CD4-positive, CD25-positive, alpha-beta regulatory T cell (primary cell): ENCODE measurements at places on chromosomes 2 and 18. TPM values are rescaled to one million over a fixed set of nuclear protein-coding genes. Genes with fewer than 3 reads are reported as not detected.
A peak's percentile ranks its signal among the peaks of the same experiment; 100 is the strongest.

DNA sequence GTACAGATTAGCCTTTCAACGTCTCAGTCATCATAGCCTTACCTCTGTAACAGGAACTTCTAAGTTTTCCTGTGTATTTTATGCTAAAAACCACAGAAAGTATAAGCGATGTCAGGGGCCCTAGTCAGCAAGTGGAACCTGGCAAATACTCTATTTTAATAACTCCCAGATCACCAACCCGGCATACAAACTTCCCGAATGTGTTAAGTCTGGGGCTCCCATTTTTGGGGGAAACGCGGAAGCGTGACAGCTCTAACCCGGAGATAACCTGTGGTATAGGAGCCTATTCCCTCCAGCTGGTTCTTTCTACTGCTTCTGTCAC is 574 bp downstream of the NIFK start:
- no peak for DNase-seq

DNA sequence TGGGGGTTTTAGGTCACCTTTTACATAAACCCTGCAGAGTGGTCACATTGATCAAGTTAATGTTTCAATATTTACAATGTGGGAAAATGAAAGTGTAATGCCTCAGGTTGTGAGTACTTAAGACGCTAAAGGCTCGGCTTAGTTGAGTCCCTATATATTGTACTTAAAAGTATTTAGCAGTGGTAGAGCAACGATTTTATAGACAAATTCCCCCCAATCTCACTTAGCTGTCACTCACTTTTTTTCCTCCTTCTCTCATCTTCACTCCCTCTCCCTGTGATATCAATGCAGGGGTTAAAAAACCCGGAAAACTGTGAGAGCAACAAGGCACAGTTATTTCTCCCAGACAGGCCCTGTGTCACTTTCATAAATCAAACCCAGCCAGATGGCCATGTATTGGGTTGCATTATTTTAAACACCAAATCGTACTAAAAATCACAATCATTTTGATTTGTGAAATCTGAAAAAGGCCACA is 5.4 kb downstream of the POU3F3 start:
- DNase-seq, result no peak

DNA sequence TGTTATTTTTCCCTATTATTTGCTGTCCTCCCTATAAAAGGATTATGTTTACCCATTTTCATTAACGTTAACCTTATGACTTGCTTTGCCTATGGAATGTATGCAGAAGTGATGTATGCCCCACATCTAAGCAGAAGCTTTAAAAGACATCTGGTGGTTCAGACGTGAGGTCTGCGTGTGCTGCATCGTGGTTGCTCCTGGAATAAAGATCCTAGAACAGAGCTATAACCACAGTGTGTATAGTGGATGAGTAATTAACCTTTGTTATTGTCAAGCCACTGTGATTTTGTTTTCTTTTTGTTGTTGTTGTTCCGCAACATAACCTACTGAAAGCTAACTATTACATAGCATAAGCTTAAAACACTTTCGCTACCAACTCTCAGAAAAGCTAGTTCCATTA is 20.9 kb upstream of the CFAP36 start:
- DNase-seq, result no peak

GRCh38 chr18:57220480-57220879 is 73.6 kb downstream of the BOD1L2 start:
- DNase-seq, result no peak

The HOXD12 gene
- not detected for polyA plus RNA-seq

The LRRC30 gene
- polyA plus RNA-seq, result not detected

GRCh38 chr2:238158018-238158508 is 707 bp upstream of the ERFE start:
- no peak for DNase-seq

DNA sequence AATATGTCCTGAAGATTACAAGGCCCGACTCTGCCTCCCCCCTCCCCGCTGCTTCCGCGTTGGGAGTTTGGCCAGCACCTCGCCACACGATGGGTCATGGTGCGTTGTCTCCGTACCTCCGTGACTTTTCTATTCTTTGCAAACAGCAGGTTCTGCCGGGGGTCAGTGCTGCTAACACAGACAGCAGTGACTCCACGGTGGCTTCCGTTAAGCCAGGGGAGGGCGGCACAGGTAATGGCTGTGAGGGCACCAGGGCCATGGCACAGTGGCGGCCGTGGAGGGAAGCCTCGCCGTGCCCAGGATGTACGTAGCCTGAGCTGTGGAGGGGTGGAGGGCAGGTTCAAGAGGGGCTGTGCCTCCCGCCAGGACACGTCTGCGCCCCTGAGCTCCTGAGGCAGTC is 115.5 kb downstream of the NFATC1 start:
- DNase-seq, result no peak

GRCh38 chr18:25453556-25454269 is 101.7 kb upstream of the ZNF521 start:
- no peak for DNase-seq

The PRKAG3 gene
- not detected for polyA plus RNA-seq

- no peak for DNase-seq
Observed at GRCh38 chr2:104443145-104443544, 410.8 kb upstream of the POU3F3 start.

The C18orf54 gene
- 1.8 TPM for polyA plus RNA-seq

DNA sequence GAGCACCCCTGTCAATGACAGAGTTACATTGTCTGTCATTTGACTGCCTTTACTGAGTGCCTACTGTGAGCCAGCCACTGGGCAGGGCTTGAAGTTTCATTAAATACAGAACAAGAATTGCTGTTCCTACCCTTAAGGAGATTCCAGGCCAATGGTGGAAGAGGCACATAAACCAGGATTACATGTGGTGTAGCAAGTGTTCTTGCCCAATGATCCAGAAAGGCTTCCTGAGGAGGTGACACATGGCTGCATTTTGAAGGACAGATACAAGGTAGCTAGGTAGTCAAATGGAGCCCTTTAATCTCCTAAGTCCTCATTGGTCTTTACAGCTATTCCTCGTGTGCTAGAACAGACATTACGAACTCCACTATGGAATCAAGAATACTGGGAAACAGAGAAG is 312.7 kb downstream of the ETAA1 start:
- no peak for DNase-seq

The COBLL1 gene
- polyA plus RNA-seq, result not detected

DNA sequence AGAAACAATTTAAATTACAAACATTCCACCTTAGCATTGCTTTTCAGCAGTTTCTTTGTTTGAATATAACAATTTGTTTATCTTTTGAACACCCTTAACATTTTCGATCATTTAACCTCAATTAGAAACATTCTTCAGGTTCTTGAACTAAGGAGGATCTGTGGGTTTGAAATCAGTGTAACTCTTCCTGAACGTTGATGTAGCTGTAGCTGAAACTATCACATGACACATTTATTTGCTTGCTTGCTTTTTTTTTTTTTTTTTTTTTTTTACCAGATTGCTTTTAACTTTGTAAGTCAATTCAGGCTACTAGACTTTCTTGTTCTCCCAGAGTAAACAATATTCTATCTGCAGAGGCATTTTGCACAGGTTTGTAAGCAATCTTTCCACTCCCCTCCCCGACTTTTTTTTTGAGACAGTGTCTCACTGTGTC is 47.6 kb downstream of the GPD2 start:
- peak; percentile 10 for DNase-seq

DNA sequence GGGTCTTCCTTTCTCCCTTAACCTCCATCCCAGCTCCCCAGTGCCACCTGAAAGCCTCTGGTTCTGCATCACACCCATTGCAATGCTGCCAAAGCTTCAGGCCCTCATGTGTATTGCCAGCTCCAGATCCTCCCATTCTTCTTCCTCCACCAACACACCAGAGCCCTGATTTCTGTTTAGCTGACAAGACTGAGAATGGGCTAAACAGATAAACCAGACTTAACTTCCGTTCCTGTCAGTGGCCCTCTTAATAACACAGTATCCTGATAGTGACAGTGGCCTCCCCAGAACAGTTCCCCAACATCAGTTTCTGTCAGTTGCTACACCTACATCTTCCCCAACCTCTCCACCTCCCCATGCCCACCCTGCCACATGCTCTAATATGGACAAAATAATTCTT is 31.3 kb upstream of the C1D start:
- DNase-seq, result no peak

The FLACC1 gene
- 0.38 TPM for polyA plus RNA-seq

The VWA3B gene
- polyA plus RNA-seq, result not detected

The CFC1 gene
- not detected for polyA plus RNA-seq

DNA sequence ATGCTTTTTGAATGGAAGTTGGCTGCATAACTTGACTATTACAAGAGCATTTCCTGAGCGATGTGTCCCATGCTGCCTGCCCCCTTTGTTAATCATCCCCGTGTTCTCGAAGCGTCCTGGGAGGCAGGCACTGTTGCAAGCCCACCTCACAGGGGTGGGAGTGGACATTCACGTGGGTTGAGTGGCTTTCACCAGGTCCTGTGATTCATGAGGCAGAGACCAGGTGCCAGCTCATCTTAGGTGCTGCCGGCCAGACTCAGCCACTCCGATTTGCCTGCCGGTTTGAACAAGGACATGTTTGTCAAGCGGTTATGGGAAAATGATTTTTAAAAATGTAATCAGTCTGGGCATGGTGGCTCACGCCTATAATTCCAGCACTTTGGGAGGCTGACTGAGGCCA is 112.5 kb downstream of the ZNF532 start:
- DNase-seq, result no peak

The NCKAP5 gene
- polyA plus RNA-seq, result not detected

The UGT1A3 gene
- not detected for polyA plus RNA-seq

The CPO gene
- not detected for polyA plus RNA-seq

The MEP1B gene
- not detected for polyA plus RNA-seq

DNA sequence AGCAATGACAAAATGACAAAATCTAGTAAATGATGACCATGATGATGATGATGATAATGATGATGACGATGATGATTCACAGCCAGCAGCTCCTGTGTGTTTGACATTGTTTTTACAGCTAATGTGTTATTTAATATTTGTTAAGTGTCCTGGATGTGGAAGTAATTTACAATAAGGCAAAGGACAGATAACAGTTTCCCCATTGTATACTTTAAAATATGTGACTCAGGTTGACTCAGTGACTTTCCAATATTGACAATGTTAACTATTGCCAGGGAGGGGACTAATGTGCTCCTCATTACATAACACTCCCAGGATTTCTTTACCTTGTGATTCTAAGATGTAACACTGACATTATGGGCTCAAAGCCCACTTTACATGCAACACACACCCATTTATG is 602.2 kb downstream of the FBXO15 start:
- no peak for DNase-seq

The RNASEH1 gene
- 32.8 TPM for polyA plus RNA-seq

GRCh38 chr2:99998651-99999320 is 143.6 kb downstream of the AFF3 start:
- no peak for DNase-seq

DNA sequence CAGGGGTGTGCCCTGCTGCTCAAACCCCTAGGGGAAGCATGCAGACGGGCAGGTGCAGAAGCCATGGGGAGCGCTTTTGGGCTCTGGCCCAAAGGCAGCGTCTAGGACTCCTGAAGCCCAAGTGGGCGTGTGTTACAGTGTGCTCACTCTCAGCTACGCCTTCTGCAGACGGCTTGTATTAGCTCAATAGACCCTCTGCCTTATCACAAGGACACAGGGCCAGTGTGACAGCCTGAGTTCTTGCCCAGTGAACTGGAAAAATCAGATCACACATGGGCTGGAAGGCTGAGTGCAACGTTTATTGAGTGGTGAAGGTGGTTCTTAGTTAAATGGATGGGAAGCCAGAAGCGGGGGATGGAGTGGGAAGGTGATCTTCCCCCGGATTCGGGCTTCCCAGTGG is 210.9 kb downstream of the CDH20 start:
- no peak for DNase-seq

DNA sequence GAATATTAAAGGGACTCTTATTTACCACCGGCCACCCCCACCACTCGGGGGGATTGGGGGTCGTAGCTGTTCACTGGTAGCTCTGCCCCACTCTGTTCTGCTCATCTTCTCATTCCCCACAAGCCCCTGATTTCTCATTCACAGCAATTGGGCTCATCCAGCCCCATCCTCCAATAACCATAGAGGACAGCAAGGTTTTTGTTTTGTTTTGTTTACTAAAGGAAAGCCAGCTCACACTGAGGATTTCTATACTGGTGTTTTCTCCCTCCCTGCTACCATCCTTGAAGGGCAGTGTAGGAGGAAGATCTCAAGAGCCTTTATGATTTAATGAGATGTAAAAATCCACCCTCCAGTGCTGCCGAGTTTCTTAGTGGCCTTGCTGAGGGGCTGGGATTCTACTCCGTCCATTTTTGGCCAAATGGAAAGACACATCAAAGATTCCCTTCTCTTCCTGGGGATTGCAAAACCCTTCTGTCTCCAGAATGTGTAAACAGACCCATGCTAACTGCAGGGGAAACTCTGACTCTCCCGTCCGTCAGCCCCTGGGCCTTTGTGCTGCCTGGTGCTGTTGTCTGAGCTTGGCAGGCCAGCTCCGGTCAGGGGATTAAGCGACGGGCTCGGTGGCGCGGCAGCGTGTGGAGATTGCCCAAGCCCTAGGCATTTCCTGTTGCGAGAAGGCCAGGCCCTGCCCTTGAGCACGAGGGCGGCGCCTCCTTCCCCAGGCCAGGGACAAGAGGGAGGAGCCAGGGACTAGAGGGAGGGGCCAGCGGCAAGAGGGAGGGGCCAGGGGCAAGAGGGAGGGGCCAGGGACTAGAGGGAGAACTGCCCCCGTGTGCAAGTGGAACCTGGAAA is 165.0 kb downstream of the ANTXR1 start:
- no peak for DNase-seq

- DNase-seq, result no peak
Observed at GRCh38 chr2:149513461-149513860, 74.1 kb downstream of the MMADHC start.

The BOLL gene
- not detected for polyA plus RNA-seq

DNA sequence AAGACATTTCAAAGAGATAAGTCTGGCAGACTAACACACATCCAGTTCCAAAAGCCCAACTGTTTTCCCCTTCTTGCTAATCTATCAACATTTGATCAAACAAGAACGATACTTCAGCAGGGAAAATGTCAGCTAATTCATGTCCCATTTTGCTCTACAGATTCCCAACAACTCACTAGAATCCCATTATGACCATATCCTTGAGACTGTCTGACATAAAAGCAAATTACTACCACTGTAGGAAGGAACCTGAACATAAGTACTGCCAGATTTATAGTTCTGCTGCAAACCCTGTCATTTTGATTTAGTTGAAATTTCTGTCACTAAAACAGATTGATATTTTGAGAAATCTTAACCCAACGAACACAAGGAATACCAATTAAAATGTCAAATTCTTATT is 193.0 kb upstream of the REG3G start:
- no peak for DNase-seq

- no peak for DNase-seq
Observed at GRCh38 chr18:45317948-45318640, 297.2 kb upstream of the SLC14A2 start.

- DNase-seq, result no peak
Observed at GRCh38 chr2:47339745-47340541, 63.0 kb upstream of the MSH2 start.

GRCh38 chr2:150357770-150358467 is 129.5 kb downstream of the RND3 start:
- DNase-seq, result no peak
